Nasal cavity respiratory epithelium epithelial cell of viscerocranial mucosa (primary cell): ENCODE measurements at places on chromosomes 11 and 22. TPM values are rescaled to one million over a fixed set of nuclear protein-coding genes. Genes with fewer than 3 reads are reported as not detected.

The C1QTNF5 gene
- 0.34 and 0.36 TPM in 2 replicates for total RNA-seq

The SMTNL1 gene
- total RNA-seq, result not detected in 2 replicates

The GDPD4 gene
- total RNA-seq, result not detected in 2 replicates

The NAALADL1 gene
- 5.8 and 7.2 TPM in 2 replicates for total RNA-seq

The OR51E2 gene
- not detected in 2 replicates for total RNA-seq

The FGF4 gene
- not detected in 2 replicates for total RNA-seq

The HEPACAM gene
- total RNA-seq, result not detected in 2 replicates

The LSP1 gene
- total RNA-seq, result 0.21 and 0.34 TPM in 2 replicates

The DSCAML1 gene
- total RNA-seq, result not detected in 2 replicates

The STK33 gene
- total RNA-seq, result 0.34 and 4.5 TPM in 2 replicates

The SLC16A8 gene
- total RNA-seq, result 0.07 and 0.34 TPM in 2 replicates

The PGR gene
- not detected in 2 replicates for total RNA-seq

The POTEH gene
- not detected in 2 replicates for total RNA-seq

The MMP1 gene
- total RNA-seq, result 3.2 and 150 TPM in 2 replicates

The SNX32 gene
- 0.68 and 1.2 TPM in 2 replicates for total RNA-seq

The C11orf86 gene
- total RNA-seq, result not detected in 2 replicates

The OR56A3 gene
- total RNA-seq, result not detected in 2 replicates

The PC gene
- total RNA-seq, result 12.3 and 19.2 TPM in 2 replicates

The DDI1 gene
- not detected in 2 replicates for total RNA-seq

The OR9I1 gene
- not detected in 2 replicates for total RNA-seq

The RFPL1 gene
- total RNA-seq, result not detected in 2 replicates

The TREH gene
- not detected in 2 replicates for total RNA-seq

The WEE1 gene
- 31.4 and 37.3 TPM in 2 replicates for total RNA-seq

The SAA2 gene
- total RNA-seq, result 1.7 and 37.6 TPM in 2 replicates

The H19 gene
- total RNA-seq, result 2.9 and 3.8 TPM in 2 replicates

The KIF18A gene
- 0.57 and 1.0 TPM in 2 replicates for total RNA-seq

The OR2D2 gene
- total RNA-seq, result under 0.01 and 0.21 TPM in 2 replicates

The PANX1 gene
- total RNA-seq, result 50.9 and 80.4 TPM in 2 replicates

The MFRP gene
- total RNA-seq, result not detected in 2 replicates

The ISX gene
- total RNA-seq, result not detected in 2 replicates

The NXPE1 gene
- not detected in 2 replicates for total RNA-seq

The BCO2 gene
- total RNA-seq, result 0.68 and 1.6 TPM in 2 replicates

The FGF19 gene
- under 0.01 TPM in 1 of 2 replicates, not detected in the other for total RNA-seq

The USH1C gene
- total RNA-seq, result not detected in 2 replicates

The MTA2 gene
- total RNA-seq, result 183 and 215 TPM in 2 replicates

The TNNI2 gene
- under 0.01 and 0.71 TPM in 2 replicates for total RNA-seq

The PANX2 gene
- 0.68 and 1.4 TPM in 2 replicates for total RNA-seq

The OR10A2 gene
- total RNA-seq, result not detected in 2 replicates

The SLC5A1 gene
- 1.4 and 4.1 TPM in 2 replicates for total RNA-seq
